ENCODE measurements at places on chromosomes 11 and 22. TPM values are rescaled to one million over a fixed set of nuclear protein-coding genes. Genes with fewer than 3 reads are reported as not detected.

DNA sequence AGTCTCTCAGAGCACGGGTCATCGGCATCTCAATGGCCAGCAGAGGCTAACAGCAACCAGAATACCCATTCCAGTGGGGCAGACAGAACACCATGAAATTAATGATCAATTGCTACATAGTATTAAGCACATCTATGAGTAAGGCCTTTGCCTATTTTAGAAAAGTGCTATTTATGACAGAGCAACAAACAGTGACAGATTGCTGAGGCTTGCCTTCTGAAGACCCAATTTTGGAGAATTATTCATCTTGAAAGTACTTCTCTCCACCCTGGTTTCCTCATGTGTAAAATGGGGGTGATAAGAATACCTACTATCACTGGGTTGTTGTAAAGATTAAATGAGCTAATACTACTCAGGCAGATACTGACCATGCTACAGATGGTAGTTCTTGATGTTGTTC, 232.7 kb downstream of the TENM4 start:
- peak; percentile 4 for DNase-seq

- no peak for DNase-seq
Observed at GRCh38 chr22:22181341-22181850, 63.2 kb upstream of the VPREB1 start.

Gene GLYATL1
- total RNA-seq: not detected

Gene PAX6
- total RNA-seq: 0.53 TPM

Gene TPBGL
- not detected for total RNA-seq

GRCh38 chr11:72643547-72643946, 30.7 kb downstream of the PDE2A start:
- DNase-seq: no peak

DNA sequence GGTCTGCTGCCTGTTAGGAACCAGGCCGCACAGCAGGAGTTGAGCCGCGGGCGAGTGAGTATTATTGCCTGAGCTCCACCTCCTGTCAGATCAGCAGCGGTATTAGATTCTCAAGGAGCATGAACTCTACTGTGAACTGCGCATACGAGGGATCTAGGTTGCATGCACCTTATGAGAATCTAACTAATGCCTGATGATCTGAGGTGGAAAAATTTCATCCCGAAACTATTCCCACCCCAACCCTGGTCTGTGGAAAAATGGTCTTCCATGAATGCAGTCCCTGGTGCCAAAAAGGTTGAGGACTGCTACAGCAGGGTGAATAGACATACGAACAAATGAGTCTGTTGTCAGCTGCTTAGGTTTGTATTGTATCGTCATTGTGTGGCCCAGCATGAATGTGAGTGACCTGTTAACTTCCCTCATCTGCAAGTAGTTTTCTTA, 29.8 kb downstream of the RNF141 start:
- no peak for DNase-seq

GRCh38 chr11:64524158-64524527, 66.9 kb upstream of the SLC22A12 start:
- no peak for DNase-seq

GRCh38 chr11:60396382-60396781, at the start of gene MS4A14:
Gene MS4A14, plus strand, starts transcription at chr11:60396459. Its CDS starts 120 bp downstream, at chr11:60396579.
- DNase-seq: no peak

Gene NLRP14
- 0.05 TPM for total RNA-seq

Gene NUDT8
- 16.5 TPM for total RNA-seq

DNA sequence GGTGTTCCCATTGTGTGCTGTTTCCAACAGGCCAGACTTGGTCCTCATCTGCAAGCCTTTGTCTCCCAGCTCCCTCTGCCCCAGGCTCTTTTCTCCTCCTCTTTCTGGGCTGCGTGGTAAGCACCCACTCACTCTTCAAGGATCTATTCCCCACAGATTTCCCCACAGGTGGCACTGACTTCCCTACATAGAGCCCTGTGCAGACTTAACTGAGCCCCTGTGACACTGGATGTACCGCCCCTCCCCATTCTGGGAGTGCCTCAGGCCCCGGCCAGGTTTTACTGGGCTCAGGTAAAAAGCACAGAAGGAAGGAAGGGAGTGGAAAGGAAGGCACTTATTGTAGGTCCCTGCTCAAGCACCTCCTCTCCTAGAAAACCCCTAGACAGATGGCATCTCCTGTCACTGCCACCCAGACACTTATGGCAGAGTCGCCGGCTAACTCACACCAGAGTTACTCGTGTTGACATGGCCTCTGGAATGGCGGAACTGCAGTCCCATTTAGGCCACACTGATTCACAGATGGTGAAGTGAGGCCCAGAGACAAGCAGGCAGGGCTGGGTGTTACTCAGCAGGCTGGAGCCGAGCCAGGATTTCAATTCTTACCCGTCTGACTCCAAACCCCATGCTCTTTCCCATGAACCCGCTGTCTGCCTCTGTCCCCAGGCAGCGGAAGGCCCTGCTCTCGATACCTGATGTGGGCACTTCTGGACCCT, 47.2 kb downstream of the LRRC32 start:
- no peak for DNase-seq

Gene C22orf31
- total RNA-seq: not detected

DNA sequence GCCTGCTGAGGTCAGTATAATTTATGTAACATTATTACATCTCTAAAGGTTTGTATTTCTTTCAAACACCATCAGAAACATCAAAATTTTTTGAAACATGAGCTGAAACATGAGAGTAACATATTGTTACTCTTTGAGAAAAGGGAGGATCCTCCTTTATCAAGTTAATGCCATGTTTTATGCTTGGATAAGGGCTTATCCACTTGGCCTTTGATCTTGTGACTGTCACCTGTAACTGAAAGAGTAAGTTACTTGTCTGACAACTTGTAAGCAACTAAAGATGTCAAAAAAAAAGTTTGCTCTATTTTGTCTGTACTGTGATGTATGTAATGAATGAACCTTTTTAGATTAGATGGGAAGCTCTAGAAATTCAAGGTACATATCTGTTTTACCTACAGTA, 59.6 kb downstream of the FAR1 start:
- no peak for DNase-seq

Gene NEFH
- total RNA-seq: 0.13 TPM

DNA sequence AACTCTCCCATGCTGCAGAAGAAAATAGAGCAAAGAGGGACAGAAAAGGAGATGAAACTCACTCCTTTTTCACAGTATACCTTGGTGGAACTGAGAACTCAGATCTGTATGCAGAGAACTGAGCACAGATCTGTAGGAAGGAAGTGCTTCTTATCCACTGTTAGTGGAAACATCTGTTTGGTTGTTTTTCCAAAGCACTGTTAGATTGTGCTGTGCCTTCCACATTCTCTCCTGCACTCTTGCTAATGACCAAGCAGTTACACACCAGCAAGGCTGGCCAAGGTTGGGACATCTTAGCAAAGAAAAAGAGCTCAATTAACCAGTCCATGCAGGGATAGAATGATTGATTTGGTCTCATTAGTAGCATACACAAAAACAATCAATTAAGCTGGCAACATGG, 20.1 kb upstream of the SIK2 start:
- DNase-seq: no peak

GRCh38 chr11:77175869-77176539, 48.0 kb downstream of the MYO7A start:
- DNase-seq: no peak

DNA sequence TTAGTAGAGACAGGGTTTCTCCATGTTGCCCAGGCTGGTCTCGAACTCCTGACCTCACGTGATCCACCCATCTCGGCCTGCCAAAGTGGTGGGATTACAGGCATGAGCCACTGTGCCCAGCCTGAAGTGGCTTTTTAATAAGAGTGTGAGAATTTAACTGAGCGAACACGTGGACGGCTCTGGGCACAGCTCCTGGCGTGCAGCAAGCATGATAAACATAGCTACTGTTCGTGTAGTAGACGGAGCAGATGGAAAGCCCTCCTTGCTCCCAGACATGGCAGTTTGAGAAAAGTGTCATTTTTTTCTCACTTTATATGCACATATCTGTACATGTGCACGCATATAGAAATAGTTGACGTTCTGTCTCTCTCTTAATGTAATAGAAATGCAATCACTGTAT, 7.0 kb downstream of the EMID1 start:
- DNase-seq: no peak

Gene FAM227A
- 0.33 TPM for total RNA-seq

GRCh38 chr22:23385678-23386631, 194.1 kb downstream of the IGLL1 start:
- DNase-seq: peak; percentile 36

- DNase-seq: no peak
Observed at GRCh38 chr11:61293867-61294716, 1.0 kb downstream of the VWCE start.

Gene HEPN1
- not detected for total RNA-seq

Gene MOV10L1
- not detected for total RNA-seq

Gene TEX12
- total RNA-seq: not detected

DNA sequence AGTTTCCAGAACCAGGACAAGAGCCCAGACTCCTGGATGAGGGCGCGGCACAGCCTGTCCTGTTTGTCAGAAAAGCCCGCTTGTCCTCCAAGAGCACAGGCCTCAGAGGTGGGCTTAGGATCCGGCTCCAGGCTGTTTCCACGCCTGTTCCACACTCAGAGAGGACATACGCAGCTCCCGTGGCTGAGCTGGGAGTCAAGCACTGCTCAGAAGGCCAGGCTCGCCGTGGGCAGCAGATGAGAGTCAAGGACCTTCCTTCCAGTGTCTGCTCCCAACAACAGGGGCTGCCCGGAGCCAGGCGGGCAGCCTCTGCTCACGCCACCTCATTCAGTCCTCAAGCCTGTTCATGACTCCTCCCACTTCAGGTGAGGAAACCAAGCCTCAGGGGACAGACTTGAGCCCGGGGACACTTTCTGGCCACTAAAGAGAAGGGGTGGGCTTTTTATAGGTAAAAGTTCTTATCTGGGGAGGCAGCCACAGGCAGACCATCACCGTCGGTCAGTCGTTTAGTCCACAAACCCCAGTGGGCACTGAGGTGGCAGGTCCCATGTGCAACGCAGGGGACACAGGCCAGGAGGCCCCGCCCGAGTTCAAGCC, 3.8 kb downstream of the CYB5R3 start:
- DNase-seq: no peak

Gene ELMOD1
- not detected for total RNA-seq

- no peak for DNase-seq
Observed at GRCh38 chr11:117872975-117873827, 3.3 kb downstream of the FXYD6 start.

Gene SPON1
- 0.19 TPM for total RNA-seq

- DNase-seq: no peak
Observed at GRCh38 chr11:114448749-114449482, 9.6 kb downstream of the REXO2 start.

Gene CARNS1
- 0.19 TPM for total RNA-seq

- DNase-seq: no peak
Observed at GRCh38 chr11:45225961-45226871, 59.9 kb downstream of the SYT13 start.

Gene GLYAT
- total RNA-seq: 0.18 TPM

- DNase-seq: no peak
Observed at GRCh38 chr11:120108154-120108784, 29.6 kb downstream of the TRIM29 start.

DNA sequence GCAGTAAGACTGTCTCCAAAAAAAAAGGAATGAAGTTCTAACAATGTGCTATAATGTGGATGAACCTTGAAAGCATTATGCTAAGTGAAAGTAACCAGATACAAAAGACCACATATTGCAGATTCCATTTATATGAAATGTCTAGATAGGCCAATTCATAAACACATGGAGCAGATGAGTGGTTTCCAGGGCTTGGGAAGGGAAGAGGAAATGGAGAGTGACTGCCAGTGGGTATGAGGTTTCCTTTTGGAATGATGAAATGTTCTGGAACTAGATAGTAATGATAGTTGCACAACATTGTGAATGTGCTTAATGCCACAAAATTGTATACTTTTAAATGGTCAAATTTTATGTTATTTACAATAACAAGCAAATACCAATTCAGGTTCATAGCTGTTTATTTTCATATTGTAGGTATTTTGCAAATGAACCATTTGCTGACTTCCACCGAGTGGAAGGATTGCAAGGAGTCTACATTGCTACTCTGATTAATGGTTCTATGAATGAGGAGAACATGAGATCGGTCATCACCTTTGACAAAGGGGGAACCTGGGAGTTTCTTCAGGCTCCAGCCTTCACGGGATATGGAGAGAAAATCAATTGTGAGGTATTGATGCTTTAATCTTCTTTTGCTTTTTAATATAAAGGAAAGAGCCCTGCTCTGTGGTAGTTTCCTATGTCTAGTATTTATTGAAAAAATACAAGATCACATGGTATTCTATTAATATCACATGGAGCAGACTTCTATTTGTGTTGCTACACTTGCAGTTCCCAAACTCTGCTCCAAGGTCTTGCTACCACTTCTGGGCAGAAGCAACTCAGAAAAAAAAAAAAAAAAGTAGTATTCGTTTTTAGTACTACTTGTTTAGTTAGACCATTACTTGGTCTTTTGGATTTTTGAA, 67.7 kb upstream of the SORL1-AS1 start:
- DNase-seq: no peak

DNA sequence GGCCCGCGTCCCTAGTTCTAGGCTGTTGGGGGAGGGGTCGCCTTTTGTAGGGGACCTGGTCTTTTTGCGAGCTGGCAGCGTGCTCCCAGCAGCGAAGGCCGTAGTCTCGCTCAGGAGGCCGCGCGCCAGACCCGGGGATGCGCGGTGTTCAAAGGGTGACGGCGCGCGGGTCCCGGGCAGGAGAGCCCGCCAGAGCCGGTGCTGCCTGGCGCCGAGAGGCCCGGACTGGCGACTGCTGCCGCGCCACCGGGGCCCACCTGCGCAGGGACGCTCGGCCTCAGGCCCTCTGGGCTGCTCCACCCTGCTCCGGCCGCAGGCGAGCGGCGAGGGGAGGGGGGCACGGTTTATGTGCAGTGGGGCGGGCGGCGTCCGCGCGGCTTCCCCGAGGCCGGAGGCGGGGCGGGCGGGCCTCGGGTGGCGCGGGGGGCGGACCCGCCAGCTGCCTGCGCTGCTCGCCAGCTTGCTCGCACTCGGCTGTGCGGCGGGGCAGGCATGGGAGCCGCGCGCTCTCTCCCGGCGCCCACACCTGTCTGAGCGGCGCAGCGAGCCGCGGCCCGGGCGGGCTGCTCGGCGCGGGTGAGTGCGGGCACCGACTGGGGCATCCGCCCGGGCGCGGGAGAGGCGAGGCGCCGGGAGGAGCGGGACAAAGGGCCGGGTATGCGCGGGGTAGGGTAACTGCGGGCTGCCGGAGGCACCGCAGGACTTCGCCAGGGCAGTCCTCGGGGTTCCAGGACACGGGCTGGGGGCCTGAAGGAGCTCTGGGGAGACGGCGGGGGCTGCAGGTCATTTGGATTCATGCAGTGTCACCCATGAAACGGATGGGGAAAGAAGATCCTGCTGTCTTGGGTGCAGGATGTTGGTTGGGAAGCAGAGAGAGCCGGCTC, at the start of gene PRSS23:
Gene PRSS23 (plus strand): TSS at position 467 of the 884 bp plus-strand sequence. CDS start 7,102 bp downstream, outside the sequence.
- no peak for DNase-seq

Measured in GM12878 (cell line).